ENCODE measurements at places on chromosomes 12 and 14.

DNA sequence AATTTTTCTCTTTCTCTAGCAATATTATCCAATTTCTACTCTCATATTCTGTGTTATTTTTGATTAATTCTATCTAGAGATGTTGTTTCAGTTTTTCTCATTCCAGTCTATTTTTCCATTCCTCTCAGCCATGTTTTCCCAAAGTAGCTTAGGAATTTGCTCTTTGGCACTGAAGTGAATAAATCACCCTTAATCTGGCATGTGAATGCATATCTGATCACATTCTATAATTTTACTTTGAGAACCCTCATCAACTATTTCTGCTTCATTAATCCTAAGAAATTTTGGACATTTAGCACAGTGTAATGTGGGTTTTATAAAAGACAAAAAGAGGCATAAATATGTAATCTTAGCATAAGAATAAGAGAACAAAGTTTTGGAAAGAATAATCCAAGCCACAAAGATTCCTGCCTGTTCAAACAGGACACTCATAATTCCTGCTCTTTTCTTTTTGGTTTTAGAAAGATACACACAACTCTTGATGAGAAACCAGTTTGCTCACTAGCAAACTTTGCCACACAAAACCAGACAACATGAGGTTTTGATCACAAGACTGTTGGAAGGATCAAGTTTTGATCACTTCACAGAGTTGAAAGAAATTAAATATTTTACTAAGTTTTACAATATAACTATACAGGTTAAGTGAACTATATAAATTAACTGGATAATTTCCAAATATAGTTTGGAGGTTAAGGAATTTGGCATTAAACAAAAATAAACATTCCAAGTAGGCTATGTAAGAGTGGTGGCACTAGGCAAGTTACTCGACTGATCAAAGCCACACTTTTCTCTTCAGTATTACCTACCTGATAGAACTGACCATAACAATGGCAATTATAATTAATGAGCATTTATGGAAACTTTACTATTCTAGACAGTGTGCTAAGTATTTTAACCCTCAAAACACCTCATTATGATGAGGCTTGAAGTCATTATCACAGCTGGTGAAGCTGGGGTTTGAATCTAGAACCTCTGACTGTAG is 226.6 kb upstream of the TMTC1 start:
- DNase-seq: no peak

GRCh38 chr14:53570411-53571387 is 385.9 kb downstream of the BMP4 start:
- no peak for DNase-seq

DNA sequence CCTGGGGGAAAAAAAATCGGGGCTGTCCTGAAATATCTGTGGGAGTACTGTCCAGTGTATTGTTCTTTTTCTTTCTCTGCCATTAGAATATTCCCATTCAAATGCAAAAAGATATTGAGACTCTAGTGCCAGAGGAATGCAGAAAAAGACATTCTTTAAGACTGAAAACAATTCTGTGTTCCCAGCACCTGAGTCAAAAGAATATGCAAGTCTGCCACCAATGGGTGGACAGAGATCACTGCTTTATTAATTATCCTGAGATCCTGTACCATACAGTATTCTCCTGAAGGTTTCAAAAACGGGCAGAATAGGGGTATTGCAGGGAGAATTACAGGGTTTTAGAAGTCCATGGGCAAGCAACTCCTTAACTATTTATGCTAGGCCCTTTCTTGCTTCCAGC is 361.8 kb downstream of the C12orf50 start:
- DNase-seq: no peak

DNA sequence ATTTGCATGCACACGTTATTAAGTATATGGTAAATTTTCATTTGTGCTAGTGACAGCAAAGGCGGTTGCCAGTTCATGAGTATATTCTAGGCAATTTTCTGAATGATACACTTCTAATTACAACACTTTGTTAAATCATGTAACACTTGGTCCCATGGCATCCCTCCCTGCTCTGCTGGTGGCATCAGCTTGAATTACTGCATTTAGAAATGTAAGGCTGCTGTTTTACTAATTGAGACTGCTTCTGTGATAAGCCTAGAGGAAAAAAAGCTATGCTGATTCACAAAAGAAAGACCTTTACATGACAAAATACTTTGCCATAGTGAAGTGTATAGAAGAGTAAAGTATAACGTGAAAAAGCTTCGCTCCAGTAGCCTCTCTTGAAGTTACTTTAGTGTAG is 636.1 kb downstream of the KCNH5 start:
- DNase-seq: no peak

Measured in glutamatergic neuron (in vitro differentiated cells).